Body of pancreas (tissue), 4 donors: ENCODE measurements at places on chromosomes 12 and 14.

DNA sequence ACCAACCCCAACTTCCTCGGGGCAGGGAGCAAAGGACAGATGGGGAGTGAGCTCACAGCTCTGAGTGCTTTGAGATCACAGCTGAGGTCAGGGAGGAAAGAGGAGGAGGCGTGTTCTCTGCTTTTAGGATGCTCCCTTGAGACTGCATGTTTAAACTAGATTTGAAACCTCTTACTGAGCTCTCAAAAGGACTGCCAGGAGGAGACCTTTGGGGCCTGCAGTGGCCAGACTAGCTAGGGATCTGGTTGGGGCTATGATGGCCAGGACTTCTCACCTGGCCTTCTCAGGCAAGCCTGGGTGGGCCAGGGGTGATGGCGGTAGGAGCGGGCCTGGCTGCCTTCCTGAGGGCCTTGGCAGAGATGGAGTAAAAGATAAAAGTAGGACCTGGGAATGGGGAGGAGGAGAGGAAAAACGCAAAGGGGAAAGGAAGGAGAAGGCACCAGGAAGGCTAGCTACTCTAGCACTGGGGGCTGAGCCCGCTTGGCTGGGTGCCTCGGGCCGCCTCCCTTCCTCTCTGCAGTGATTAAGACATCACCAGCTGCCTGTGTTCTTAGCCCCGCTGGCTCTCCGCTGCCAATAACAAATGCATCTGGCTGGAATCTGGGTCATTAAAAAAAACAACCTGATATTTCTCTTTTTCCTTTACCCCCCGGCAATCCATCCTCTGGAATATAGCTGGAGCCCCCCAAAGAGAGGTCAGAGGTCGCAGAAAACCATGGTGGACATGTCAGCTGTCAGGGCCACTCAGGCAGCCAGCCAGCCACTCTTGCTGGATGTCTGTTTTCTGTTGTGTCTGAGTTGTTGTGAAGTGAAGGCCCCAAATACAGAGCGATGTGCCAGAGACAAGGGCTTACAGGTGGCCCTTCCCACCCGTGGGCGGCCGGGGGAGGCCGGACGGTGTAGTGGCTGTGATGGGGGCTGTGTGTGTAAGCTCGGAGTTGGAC is 141.3 kb downstream of the TSPAN9 start:
- DNase-seq: peak; percentile 69

DNA sequence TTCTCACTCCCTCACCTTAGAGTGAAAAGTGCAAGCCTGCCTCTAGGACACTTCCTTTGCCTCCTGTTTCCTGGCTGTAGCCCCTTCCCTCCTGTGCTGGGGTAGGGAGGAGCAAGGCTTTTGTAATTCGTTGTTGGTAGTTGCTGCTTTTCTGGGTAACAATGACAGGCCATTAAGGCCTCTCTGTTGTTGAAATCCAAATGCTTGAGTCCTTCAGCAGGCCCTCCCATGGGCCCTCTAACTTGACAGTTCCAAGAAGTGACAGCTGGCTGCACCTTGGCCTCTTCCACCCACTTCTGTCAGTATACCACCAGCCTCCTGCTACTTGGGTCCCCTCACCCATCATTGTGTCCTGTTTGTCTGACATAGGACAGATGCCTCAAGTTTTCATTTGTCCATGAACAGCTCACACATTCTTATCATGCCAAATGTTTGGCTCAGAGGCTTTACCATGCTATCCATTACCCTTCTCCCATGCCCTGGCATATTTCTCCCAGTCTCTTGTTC is 103.7 kb upstream of the PDE3A start:
- DNase-seq: no peak

GRCh38 chr14:81455390-81455789 is 55.3 kb upstream of the STON2 start:
- DNase-seq: no peak

GRCh38 chr14:66228267-66228970 is 257.8 kb upstream of the CCDC196 start:
- DNase-seq: no peak

DNA sequence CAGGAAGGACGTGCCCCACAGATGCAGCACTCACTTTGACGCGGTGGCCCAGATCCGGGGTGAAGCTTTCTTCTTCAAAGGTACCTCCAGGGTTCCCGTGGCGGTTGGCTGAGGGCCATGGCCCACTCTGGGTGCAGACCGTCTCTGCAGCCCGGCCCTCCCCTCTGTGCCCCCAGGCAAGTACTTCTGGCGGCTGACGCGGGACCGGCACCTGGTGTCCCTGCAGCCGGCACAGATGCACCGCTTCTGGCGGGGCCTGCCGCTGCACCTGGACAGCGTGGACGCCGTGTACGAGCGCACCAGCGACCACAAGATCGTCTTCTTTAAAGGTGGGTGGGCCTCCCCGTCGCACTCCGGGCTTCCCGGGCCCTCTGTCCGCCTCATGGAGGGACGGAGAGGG is 16.9 kb downstream of the MMP17 start:
- DNase-seq: no peak

DNA sequence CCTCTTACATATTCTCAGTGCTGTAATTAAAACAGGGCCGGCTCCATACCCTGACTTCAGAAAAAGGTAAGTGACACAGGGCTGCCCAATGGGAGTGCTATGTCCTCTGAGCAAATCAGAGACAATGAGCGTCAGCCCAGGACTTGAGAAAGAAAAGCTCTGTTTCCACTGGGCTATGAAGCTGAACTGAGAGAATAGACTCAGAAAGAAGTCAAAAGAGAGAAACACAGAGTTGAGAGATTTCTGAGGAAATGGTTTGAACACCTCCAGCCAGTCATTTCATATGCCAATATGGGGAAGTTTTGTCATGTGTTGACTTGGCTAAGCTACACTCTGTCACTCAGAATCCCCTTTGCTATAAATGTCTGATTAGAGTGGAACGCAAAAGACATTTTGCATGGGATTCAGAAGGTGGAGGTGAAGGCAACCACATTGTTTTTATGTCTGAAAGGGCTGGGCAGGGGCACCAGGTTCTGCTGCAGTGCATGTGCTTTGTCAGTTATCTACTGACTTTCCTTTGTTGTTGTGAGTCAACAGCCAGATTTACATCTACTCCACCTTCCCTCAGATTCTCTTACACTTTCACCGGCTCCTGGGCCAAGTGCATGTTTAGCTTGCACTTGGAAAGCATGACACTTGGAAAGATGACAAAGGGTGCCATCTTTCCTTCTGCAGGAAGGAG is 313.3 kb downstream of the DUSP6 start:
- no peak for DNase-seq

DNA sequence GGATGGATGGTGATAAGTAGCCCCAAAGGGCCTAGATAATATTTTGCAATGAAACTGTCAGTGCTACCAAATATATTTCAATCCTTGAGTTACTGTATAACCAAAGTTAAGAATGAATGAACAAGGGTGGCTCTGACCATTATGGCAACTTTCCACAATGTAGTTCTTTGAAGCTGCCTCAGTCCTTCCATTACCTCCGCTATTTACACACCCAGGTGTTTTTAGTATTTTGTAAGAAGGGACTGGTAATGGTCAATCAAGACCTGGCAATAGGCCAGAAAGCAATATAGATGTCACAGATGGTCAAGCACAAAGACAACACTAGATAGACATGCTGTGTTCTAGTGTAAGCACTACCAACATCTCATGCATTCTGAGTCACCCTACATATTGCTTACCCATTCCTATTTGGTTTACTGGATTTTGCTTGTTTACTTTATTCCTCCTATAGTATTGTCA is 16.3 kb downstream of the DUSP16 start:
- no peak for DNase-seq

- DNase-seq: no peak
These were observed 12.2 kb upstream of the SPTB start for GRCh38 chr14:64891839-64892375.

- DNase-seq: no peak
These were observed 127.2 kb upstream of the ATF7IP start for GRCh38 chr12:14238221-14238792.

GRCh38 chr12:89884952-89885351 is 176.3 kb upstream of the ATP2B1 start:
- no peak for DNase-seq

DNA sequence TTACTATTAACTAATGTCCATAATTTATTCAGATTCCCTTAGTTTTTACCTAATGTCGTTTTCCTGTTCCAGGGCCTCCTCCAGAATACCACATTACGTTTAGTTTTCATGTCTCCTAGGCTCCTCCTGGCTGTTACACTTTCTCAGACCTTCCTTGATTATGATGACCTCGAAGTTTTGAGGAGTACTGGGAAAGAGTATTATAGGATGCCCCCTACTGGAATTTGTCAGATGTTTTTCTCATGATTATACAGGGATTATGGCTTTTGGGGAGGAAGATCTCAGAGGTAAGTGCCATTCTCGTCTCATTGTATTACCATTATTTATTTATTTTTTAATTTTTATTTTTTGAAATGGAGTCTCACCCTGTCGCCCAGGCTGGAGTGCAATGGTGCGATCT is 17.7 kb upstream of the C1S start:
- no peak for DNase-seq

DNA sequence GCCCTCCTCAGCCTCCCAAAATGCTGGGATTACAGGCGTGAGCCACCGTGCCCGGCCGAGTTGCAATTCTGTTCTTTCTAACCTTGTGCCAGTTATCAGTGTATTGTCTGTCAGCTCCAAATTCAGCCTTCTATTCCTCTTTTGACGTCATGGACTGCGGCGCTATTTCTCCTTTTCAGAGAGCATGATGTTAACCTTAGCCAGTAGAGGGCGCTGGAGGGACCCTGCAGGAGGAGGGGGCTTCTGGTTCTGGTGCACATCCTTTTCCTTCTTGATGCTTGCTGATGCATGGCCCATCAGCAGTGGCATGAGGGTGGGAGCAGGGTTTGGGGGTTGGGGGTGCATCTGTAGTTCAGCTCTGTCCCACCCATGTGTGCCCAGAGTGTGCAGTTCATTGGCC is 179.3 kb upstream of the RMST start:
- no peak for DNase-seq

DNA sequence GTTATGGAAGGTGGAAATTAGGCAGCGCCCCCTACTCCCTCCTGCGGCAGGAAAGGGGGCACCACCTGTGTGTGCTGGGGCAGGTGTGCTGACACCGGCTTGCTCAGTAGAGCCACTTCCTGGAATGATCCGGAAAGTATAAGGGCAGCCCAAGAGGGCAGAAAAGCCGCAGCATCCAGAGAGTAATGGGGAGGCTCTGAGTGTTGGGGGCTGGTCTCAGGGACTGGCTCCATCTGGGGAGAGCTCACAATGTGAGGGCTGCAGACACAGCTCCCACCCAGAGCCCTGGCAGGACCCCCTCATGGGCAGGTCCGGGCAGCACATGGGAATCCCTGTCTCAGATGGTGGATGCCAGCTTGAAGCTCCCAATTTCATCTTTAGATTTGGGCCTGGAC is 187.6 kb upstream of the C14orf180 start:
- DNase-seq: no peak

GRCh38 chr12:166425-167075 is 47.4 kb downstream of the SLC6A12 start:
- DNase-seq: no peak

DNA sequence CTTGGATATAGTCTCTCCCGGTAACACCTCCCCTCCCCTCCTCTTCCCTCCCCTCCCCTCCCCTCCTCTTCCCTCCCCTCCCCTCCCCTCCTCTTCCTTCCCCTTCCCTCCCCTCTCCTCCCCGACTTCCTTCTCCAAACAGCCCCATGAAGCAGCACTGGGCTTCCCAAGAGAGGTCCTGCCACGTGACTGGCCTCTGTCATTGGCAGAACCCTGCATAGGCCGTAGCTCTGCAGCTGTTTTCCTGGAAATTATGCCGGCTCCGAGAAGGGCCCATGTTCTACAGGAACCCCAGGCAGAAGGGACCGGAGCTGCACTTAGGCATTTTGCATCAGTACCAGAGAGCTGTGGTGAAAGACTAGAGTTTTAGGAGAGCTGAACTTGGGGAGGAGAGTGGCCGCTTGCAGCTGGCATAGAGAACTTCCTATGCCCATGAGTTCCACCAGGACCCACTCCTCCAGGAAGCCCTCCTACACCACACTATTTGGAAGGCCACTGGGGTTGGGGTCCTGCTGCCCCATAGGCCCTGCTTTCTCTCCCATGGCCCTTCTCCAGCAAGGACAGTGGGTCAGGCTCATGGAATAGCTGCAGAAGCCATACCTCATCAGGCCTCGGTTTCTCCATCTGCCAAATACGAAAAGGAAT is 5.1 kb upstream of the TNFAIP2 start:
- peak; percentile 50 for DNase-seq

DNA sequence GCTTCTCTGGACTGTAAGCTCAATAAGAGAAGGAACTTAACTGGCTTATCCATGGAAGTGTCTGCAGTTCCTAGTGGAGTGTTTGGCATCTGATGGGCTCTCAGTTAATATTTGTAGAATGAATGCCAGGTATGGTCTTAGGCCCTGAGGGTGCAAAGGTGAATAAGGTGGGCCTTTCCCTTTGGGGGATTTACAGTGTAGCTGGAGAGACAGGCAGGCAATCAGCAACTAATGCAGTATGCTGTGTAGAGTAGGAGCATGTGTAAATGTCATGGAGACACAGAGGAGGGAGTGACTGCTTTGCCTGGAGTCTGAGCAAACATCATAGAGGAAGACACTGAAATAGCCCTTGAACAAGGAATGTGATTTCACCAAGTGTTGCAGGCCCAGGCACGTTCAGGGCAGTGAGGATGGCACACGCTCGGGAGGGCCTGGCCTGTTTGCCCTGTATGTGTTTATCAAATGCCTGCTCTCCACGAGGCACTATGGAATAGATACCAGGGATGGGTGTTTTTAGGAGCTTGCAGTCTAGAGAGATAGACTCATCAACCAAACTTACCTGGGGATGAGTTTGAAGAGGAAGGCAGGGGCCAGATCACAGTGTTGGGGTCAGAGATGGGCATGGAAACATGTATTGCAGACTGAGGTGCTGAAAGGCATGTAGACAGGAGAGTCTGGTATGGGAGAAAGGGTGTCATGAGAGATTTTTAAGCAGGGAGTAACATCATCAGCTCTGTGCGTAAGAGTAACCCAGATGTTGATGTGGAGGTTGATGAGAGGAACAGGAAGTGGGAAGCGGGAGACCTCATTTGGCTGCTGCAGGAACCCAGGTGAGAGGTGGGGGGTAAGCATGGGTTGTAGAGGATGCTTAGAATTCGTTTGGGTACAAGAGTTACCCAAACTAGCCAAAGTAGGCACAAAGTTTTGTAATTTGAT is 54.1 kb downstream of the PLXNC1 start:
- DNase-seq: no peak

DNA sequence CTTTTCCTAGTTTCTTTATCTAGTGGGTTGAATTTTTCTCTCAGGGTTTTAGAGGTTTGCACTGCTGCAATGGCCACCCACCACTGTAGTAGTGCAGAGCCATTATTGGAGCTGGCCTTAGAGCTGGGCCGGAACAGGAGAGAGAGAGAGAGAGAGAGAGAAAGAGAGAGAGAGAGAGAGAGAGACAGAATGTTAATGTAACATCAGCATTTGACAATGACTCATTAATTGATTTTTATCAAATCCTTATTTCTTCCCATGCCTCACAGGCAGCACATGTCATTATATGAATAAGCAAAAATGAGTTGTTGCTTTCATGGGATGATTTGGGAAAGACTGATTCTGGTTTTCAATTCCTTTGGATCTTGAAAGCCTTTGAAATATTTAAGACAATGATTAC is 76.3 kb upstream of the PPP4R3A start:
- DNase-seq: no peak

GRCh38 chr14:22122829-22123560 is 449.4 kb upstream of the OR4E1 start:
- DNase-seq: no peak
